NCI-H2029 (cell line): ENCODE measurements at places on chromosomes 6 and 20.

GRCh38 chr6:2952557-2953095, 18.7 kb downstream of the SERPINB6 start:
- peak; percentile 62 for DNase-seq

DNA sequence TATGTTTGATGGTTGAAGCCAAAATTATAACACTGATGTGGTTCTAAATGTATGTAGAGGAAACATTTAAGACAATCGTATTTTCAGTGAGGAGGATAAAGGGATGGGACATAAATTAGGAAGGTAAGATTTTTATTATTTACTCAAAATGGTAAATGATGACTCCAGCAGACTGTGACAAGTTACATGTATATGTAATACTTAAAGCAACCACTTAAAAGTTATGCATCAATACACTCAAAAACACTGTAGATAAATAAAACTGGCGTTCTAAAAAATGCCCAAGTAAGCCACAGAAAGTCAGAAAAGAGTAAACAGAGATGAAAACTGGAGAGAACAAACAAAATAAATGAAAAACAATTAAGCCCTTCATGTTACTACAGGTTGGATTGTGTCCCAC, 18.7 kb downstream of the HLA-DMB start:
- no peak for DNase-seq

DNA sequence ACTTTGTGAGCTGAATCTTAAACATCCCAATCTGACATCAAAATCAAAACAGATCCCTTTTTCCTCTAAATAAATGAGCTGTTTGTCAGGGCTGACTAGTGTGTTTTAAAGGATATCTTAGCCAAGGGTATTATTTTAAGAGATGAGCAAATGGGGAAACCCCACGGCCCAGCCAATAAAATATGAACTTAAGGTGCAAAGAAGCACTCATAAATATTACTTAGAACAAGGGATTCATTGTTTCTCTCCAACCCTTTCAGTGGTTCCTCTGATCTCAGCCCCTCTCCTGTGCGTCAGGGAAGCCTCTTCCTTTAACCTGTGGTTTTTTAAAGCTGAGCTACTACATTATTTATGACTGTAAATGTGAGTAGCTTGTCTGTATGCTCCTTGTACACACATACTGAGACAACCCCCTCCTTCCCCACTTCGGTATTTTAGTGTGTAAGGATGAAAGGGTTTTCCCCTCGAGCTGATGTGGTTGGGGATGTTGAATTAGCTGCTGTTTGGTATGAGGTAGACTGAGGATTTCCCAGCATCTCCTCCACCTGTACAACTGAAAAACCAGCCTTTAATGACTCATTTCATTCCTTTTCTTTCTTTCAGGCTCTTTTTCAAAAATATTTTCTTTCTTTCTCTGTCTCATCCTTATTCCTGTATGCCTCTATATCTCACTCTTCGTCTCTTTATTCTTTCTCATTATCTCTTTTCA, 6.5 kb downstream of the BMP5 start:
- no peak for DNase-seq

DNA sequence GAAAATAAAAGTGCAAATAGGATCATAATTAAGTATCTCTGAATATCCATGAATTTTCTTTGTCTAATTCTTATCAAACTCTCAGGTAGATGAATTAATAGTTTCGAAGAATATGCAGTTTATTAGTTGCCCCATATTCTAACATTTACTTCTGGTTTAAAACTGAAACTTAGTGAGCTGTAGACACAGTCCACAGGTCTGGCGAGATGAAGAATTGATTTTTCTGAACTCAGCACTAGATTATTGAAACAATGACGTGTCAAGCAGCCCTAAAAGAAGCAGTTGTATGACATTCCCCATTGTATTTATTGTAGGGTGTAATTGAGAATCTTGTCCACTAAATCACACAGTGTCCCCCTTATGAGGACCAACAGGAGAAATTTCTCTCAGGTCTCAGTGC, 407.1 kb downstream of the GRIK2 start:
- no peak for DNase-seq

GRCh38 chr6:50905297-50905696, 86.6 kb downstream of the TFAP2B start:
- no peak for DNase-seq

DNA sequence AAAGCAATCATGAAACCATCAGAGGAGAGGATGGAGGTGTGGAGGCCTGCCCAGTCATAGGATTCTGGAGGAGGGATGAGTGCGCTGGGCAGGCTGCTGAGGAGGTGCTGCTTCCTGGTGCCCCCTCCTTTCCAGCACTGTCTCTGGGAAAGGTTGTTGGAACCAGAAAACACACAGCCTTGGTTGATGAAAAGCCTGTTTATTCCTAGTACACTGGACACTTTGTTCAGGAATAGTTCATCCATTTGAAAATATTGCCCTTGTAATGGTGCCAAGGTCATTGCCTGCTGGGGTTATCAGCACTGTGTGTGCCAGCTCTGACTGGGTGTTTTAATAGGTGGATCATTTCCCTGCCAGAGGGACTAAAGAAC, 83.7 kb upstream of the ARMC2 start:
- no peak for DNase-seq

GRCh38 chr6:53014063-53014462, 19.0 kb upstream of the GSTA4 start:
- DNase-seq = no peak

GRCh38 chr20:58268936-58269619, 40.4 kb upstream of the RAB22A start:
- no peak for DNase-seq

DNA sequence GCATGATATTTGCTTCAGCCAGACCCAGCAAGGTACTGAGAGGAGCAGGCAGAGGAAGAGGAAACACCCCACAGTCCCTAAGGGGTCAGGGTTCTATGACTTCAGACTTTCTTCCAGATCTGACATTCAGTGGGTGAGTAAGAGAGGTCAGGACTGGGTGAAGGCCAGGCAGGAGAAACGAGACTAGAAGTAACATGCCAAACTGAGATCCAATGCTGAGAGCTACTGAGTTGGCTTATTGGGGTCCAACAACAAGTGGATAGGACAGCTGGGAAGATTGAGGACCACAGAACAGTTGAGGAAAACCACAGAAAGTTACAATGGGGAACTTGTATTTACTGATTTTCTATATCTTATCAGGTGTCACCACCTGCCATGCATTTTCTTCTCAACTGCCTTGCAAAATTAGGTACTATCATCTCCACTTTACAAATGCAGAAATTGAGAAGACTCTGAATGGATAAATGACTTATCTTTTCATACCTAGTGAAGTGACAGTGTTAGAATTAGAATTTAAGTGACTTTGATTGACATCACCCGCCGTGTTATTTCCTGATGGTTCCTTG, 43.8 kb upstream of the HIVEP1 start:
- DNase-seq = no peak

DNA sequence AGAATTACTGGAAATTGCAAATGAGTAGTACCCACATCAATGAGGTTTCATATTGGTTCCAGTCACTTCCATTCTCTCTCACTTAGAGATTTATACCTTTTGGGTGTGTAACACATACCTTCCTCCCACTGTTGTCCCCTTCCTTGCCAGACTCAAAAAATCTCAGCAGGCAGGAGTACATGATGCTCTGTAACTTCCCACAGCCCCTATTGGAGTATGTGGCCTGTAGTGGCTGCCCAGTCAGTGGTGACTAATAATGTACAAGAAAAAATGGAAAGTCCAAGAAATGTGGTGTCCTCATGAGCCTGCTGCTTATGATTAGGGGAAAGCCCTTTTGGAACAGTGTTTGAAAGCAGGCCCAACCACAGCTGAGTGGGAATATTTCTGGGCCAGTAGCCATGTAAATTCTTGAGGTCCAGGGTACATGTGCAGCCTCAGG, 312.0 kb downstream of the ZFAND3 start:
- DNase-seq = no peak

DNA sequence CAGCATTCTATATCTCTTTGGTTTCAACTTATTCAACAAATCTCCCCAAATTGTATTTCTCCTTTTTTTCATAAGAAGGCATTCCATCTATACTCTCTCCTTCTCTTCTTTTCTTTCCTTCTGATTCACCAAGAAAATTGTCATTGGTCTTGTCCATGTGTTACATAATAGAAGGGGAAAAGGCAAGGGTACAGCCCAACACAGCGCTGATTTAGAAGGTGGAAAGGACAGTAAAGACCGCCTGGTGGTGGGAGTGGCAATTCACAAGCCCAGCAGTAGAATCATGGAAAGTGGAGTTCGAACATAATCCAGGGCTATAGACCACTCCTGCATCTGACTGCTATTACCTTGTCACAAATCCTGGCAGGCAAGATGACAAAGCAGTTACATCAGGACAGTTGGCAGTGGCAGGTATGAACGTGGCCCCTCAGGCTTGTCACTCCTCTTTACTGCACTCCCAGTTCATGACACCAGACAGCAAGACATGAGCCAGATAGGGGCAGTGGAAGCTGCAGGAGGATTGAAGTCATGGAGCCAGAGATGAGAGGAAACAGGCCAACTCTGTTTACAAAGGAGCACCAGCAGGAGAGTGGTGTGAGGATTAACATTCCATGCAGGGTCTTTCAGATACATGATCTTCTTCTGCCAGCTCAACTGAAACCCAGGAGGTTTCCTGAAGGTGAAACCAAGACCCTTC, 2.1 kb upstream of the TNFAIP3 start:
- DNase-seq = no peak

DNA sequence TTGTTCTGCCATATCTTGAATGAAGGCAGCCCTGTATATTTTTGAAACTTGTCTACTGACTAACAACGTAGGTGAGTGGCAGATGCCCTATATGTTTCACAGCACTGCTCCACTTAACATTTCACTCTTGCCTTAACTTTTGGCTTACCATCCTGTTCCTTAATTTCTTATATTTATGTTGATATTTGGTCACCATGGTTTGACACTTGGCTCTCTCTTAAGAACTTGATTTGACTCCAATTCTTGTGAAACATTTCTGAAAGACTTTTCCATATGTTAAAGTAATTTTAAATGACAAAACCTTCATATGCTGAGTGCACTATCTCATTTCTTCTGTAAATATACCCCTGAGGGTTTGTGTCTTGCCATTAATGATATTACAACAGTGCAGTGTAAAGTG, 434.3 kb upstream of the IMPG1 start:
- DNase-seq = no peak

GRCh38 chr20:40313730-40314129, 375.3 kb downstream of the MAFB start:
- no peak for DNase-seq

- no peak for DNase-seq
These were observed 5.1 kb upstream of the C20orf141 start for GRCh38 chr20:2809690-2810089.

- peak; percentile 33 for DNase-seq
These were observed 163.6 kb downstream of the JARID2 start for GRCh38 chr6:15409301-15410125.

DNA sequence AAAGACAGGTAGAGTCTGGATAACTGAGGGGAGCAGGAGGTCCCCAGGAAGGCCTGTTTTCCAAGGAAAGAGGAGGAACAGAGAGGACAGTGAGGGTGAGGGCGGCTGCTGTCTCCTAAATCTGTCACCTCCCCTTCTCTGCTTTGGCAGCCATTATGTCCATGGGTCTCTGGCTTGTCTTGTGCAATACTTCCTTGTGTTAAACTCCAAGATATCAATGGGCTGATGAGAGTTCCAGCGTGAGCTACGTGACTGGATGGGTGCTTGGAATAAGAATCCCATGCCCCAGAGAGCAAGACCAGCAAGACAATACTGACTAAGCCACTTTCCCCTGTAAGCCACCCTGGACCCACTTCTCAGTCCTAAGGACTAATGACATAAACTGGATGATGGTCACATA, 26.3 kb upstream of the DNAAF9 start:
- DNase-seq = no peak

DNA sequence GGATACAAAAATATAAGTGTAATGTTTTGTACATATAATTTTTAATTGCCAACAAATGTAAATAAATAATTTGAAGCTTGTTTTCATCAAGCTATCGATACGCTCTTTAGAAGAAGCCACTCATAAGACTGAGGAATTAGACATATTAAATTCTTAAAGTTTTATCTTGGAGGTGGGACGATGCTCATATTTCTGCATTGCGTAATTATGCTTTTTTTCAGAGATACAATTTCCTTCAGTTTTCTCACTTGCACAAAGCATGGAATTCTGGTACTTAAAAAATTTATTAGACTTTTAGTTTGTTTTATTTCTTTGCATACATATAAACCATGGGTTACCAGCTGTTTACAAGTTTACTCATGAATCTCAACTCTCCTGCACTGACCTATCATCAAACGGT, 980.0 kb downstream of the EYS start:
- no peak for DNase-seq

- no peak for DNase-seq
These were observed 18.4 kb downstream of the NUDT3 start for GRCh38 chr6:34374069-34374468.

DNA sequence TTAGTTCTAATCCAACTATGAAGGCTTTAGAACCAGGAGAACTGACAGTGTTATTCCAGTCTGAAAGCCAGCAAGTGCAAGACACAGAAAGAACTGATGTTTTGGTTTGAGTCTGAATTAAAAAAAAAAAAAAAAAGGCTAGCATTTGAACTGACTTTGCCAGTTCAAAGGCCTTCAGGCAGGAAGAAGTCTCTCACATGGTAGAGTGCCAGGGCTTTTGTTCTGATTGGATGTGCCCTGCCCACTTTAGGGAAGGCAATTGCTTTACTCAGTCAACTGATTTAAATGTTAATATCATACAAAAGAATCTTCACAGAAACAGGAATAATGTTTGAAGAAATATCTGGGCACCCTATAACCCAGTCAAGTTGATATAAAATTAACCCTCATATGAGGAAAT, 212.2 kb downstream of the HIVEP2 start:
- DNase-seq = no peak
